Thoracic aorta (tissue), 2 donors: ENCODE measurements at places on chromosomes 2 and 18. TPM values are rescaled to one million over a fixed set of nuclear protein-coding genes. Genes with fewer than 3 reads are reported as not detected.

DNA sequence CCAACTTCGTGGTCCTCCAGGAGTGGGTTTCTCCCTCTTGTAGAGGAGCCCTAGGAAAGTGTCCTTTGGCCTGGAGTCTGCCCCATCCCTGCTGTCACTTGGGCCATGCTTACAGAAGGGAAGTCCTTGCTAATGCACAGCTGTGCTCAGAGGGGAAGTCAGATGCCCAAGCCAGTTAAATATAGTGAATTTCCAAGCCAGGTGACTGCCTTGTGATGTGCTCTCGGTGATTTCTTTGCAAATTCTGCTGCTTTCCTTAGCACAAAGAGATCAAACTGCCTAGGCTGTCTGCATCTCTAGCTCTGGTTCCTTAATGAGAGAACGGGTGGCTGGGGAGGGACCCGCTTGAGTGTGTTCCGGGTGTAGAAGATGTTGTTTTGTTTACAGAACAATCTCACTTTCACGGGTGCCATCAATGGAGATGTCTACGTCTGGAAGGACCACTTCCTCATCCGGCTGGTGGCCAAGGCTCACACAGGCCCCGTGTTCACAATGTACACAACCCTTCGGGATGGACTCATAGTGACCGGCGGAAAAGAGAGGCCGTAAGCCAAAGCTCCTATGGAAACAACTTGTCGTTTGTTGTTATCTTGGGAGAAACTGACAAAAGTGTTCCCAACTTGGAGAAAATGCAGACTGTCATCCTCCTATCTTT is 91.4 kb downstream of the RTN4 start:
- DNase-seq, result no peak
- H3K27ac ChIP-seq, result no peak overlapping the region
- no peaks in the 10 kb centered on the region for H3K36me3 ChIP-seq
- H3K4me1 ChIP-seq, result no peaks in the 10 kb centered on the region
- no peak overlapping the region for H3K4me3 ChIP-seq
- no peaks in the 10 kb centered on the region for H3K27me3 ChIP-seq

- peak overlapping the region; percentile 74 for H3K27ac ChIP-seq
- peaks cover 31% of the 10 kb centered on the region for H3K4me1 ChIP-seq
- peaks cover 12% of the 10 kb centered on the region for H3K36me3 ChIP-seq
- peak overlapping the region; percentile 32 for H3K4me3 ChIP-seq
- DNase-seq, result no peak
- no peaks in the 10 kb centered on the region for H3K27me3 ChIP-seq
These were observed 85.6 kb downstream of the CRIM1 start for GRCh38 chr2:36441065-36441625.

GRCh38 chr2:43082111-43082894 is 144.1 kb downstream of the ZFP36L2 start:
- no peak for DNase-seq
- H3K4me3 ChIP-seq, result no peak overlapping the region
- H3K36me3 ChIP-seq, result no peaks in the 10 kb centered on the region

- H3K36me3 ChIP-seq, result no peaks in the 10 kb centered on the region
- peaks cover 37% of the 10 kb centered on the region for H3K4me1 ChIP-seq
- no peaks in the 10 kb centered on the region for H3K27me3 ChIP-seq
These were observed 33.0 kb upstream of the WDR75 start for GRCh38 chr2:189408294-189408693.

GRCh38 chr2:145221516-145221915 is 701.6 kb upstream of the ZEB2 start:
- no peaks in the 10 kb centered on the region for H3K27me3 ChIP-seq
- H3K27ac ChIP-seq, result no peak overlapping the region
- no peaks in the 10 kb centered on the region for H3K4me1 ChIP-seq
- DNase-seq, result no peak

DNA sequence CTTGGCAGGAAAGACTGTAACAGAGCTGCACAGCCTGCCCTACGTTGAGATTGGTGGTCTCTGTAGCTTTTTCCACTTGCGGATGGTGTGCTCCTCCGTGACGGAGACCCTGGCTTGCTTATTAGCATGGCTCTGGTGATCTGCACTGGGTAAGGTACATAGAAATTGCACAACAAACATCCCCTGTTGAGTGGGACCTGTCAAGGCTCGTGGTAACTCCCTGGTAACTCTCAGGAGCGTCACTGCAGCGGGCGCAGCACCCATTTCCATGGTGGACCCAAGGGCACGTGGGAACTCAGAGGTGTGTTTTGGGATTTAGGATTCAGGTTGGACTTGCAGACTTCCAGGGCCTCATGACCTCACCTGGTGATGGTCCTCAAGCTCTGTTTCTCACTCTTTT is 1.1 kb downstream of the TRAF3IP1 start:
- no peak for DNase-seq
- H3K27me3 ChIP-seq, result no peaks in the 10 kb centered on the region
- peak overlapping the region; percentile 48 for H3K27ac ChIP-seq
- H3K4me1 ChIP-seq, result peaks cover 6% of the 10 kb centered on the region
- peak overlapping the region; percentile 86 for H3K4me3 ChIP-seq

DNA sequence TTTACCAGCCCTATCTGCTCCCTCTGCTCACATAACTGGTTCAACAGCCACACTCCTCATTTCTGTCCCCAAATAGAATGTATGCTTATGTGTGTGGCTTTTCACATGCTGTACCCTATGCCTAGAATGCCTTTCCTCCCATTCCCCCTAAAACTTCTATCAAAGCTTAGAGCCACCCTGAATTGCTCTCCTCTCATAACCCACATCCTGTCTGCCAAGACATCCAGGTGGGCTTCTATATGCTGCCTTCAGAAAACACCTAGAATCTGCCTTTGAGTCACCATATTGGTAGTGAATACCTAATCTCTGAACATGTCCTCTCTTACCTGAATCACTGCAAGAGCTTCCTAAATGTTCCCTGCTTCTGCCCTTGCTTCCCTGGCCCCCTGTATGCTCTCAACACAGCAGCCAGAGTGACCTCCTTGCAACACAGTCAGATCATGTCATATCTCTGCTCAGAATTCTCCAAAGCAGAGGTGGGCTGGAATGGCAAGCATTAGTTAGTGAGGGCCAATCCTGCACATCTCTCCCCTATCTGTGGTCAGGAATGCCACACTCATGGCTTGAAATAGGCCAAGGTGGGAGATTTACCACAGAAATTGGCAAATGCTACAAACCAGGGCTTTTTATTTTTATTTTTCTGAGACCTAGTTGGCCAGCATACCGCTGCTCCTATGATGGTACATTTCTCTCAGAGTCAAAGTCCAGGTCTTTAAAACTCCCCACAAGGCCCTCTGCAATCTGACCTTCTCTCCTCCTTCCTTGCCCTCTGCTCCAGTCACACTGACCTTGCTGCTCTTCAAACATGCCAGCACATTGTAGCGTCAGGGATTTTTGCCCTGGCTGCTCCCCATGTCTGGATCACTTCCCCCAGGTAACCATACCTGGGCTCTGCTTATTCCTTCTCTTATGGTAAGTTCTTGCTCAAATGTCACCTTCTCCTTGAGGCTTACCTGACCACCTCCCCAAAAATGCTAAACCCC is 111.8 kb upstream of the STON1 start:
- DNase-seq, result no peak
- no peak overlapping the region for H3K4me3 ChIP-seq
- H3K27ac ChIP-seq, result no peak overlapping the region
- no peaks in the 10 kb centered on the region for H3K27me3 ChIP-seq
- peaks cover 6% of the 10 kb centered on the region for H3K4me1 ChIP-seq

DNA sequence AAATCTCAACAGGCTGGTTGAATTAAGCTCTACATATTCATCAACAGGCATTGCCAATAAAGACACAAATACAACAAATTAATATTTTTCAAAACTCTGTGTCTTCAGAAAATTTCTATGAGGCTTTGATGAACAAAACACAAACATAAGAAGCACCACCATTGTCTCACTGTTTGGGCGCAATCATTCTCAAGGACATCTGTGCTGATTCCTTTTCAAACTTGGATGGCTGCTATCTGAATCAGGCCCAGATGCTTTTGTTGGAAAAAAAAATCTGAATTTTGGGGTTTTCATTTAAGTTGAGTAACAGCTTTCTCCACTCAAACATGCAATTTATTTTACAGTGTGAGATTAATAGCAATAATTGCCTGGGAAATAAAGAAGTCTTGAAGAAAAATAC is 173.8 kb downstream of the NRXN1 start:
- no peak overlapping the region for H3K27ac ChIP-seq
- no peaks in the 10 kb centered on the region for H3K36me3 ChIP-seq
- H3K27me3 ChIP-seq, result no peaks in the 10 kb centered on the region
- no peak for DNase-seq
- peaks cover 10% of the 10 kb centered on the region for H3K4me1 ChIP-seq
- no peak overlapping the region for H3K4me3 ChIP-seq

DNA sequence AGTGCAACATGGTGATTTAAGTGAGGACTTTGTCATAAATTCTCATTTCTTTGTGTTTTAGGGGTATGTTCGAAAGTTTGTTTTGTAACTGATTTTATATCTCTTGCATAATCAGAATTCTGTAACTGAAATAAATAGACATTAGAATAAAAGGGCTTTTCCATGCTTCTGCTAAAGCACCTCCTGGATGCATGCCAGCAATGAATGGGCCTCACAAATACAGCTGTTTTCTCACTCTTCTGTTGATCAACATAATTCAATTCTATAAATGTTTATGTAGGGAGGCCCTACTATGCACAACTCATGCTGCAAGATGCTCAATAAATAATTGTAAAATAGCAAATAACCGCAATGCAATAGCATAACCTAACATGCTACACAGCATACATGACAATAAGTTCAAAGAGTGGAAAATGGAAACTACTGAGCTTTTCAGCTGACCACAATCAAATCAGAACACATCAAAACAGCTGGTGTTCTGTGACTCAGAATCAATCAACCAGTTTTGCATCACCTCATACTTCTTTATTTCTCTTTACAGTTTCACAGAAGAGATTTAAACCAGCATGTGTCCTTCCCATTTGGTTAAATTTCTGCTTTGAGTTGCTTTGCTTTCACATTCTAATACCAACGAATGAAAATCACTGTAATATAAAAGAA is 11.0 kb downstream of the CDH7 start:
- DNase-seq, result no peak
- H3K4me3 ChIP-seq, result no peak overlapping the region
- no peaks in the 10 kb centered on the region for H3K36me3 ChIP-seq
- H3K27me3 ChIP-seq, result no peaks in the 10 kb centered on the region

The CCBE1 gene
- 1.6 TPM for total RNA-seq

The UGT1A4 gene
- total RNA-seq, result not detected

The SCG2 gene
- total RNA-seq, result 0.56 TPM

The FEV gene
- not detected for total RNA-seq

The NCKAP1 gene
- 116 TPM for total RNA-seq

The GPR39 gene
- 1.9 TPM for total RNA-seq
